Foreskin keratinocyte (primary cell): ENCODE measurements at places on chromosomes 12 and 14. TPM values are rescaled to one million over a fixed set of nuclear protein-coding genes. Genes with fewer than 3 reads are reported as not detected.

FOXN4 gene
- polyA plus RNA-seq, result not detected in 2 replicates

ZDHHC22 gene
- not detected in 2 replicates for polyA plus RNA-seq

TSPAN8 gene
- not detected in 2 replicates for polyA plus RNA-seq

STXBP6 gene
- polyA plus RNA-seq, result 0.24 and 0.36 TPM in 2 replicates

CLEC6A gene
- polyA plus RNA-seq, result not detected in 2 replicates

CBLN3 gene
- polyA plus RNA-seq, result 0.47 and 1.3 TPM in 2 replicates

KRT6A gene
- polyA plus RNA-seq, result 5,333 and 5,444 TPM in 2 replicates

RPS6KA5 gene
- 0.36 and 0.60 TPM in 2 replicates for polyA plus RNA-seq

KCNK13 gene
- polyA plus RNA-seq, result 0.02 TPM in 1 of 2 replicates, not detected in the other

WNT1 gene
- not detected in 2 replicates for polyA plus RNA-seq

TRPV4 gene
- polyA plus RNA-seq, result 0.71 and 1.2 TPM in 2 replicates

MYO1H gene
- not detected in 2 replicates for polyA plus RNA-seq

SCFD1 gene
- polyA plus RNA-seq, result 53.3 and 56.2 TPM in 2 replicates

SERPINA10 gene
- polyA plus RNA-seq, result not detected in 2 replicates

OR6C2 gene
- polyA plus RNA-seq, result not detected in 2 replicates

BIN2 gene
- polyA plus RNA-seq, result not detected in 2 replicates

PA2G4 gene
- polyA plus RNA-seq, result 213 and 297 TPM in 2 replicates

VDR gene
- polyA plus RNA-seq, result 14.9 and 15.8 TPM in 2 replicates

HCAR2 gene
- 2.1 and 2.3 TPM in 2 replicates for polyA plus RNA-seq

SLC7A7 gene
- polyA plus RNA-seq, result 0.41 and 0.59 TPM in 2 replicates

PSMC1 gene
- polyA plus RNA-seq, result 183 and 208 TPM in 2 replicates

OR4N5 gene
- polyA plus RNA-seq, result not detected in 2 replicates

PTPRB gene
- polyA plus RNA-seq, result 0.33 and 0.40 TPM in 2 replicates

IRAK3 gene
- 0.06 and 0.09 TPM in 2 replicates for polyA plus RNA-seq

ESPL1 gene
- polyA plus RNA-seq, result 6.8 and 8.9 TPM in 2 replicates

NABP2 gene
- polyA plus RNA-seq, result 58.2 and 62.8 TPM in 2 replicates

INHBC gene
- polyA plus RNA-seq, result not detected in 2 replicates

ETFBKMT gene
- polyA plus RNA-seq, result 0.94 and 0.96 TPM in 2 replicates

PLCZ1 gene
- polyA plus RNA-seq, result not detected in 2 replicates

SLC25A21 gene
- polyA plus RNA-seq, result 0.18 and 0.38 TPM in 2 replicates

KRT71 gene
- not detected in 2 replicates for polyA plus RNA-seq

POTEG gene
- polyA plus RNA-seq, result not detected in 2 replicates

CDH24 gene
- 7.6 and 10.3 TPM in 2 replicates for polyA plus RNA-seq

BICDL1 gene
- polyA plus RNA-seq, result 4.2 and 4.4 TPM in 2 replicates

AICDA gene
- polyA plus RNA-seq, result 0.02 TPM in 1 of 2 replicates, not detected in the other

ASCL1 gene
- polyA plus RNA-seq, result not detected in 2 replicates

CLMN gene
- polyA plus RNA-seq, result 1.9 and 3.2 TPM in 2 replicates

TOGARAM1 gene
- 1.7 and 2.4 TPM in 2 replicates for polyA plus RNA-seq

KIAA0586 gene
- 6.2 and 7.4 TPM in 2 replicates for polyA plus RNA-seq

ENDOU gene
- polyA plus RNA-seq, result 0.14 and 0.21 TPM in 2 replicates

RIMBP2 gene
- polyA plus RNA-seq, result not detected in 2 replicates

TPH2 gene
- polyA plus RNA-seq, result not detected in 2 replicates

OR6C70 gene
- not detected in 2 replicates for polyA plus RNA-seq

FOXG1 gene
- not detected in 2 replicates for polyA plus RNA-seq

LIN7A gene
- not detected in 2 replicates for polyA plus RNA-seq

CCNB1IP1 gene
- polyA plus RNA-seq, result 47.8 and 58.2 TPM in 2 replicates

SEL1L gene
- polyA plus RNA-seq, result 5.6 TPM in 2 replicates

PZP gene
- polyA plus RNA-seq, result not detected in 2 replicates

AQP2 gene
- polyA plus RNA-seq, result not detected in 2 replicates

GDF3 gene
- polyA plus RNA-seq, result not detected in 2 replicates

TMEM52B gene
- polyA plus RNA-seq, result not detected in 2 replicates

RD3L gene
- polyA plus RNA-seq, result not detected in 2 replicates

ARHGEF25 gene
- 1.4 and 1.9 TPM in 2 replicates for polyA plus RNA-seq

NANOG gene
- not detected in 2 replicates for polyA plus RNA-seq

CCDC177 gene
- not detected in 2 replicates for polyA plus RNA-seq

MLEC gene
- polyA plus RNA-seq, result 49.5 and 50.6 TPM in 2 replicates

RNASE3 gene
- not detected in 2 replicates for polyA plus RNA-seq

ALDH1L2 gene
- 1.6 and 4.4 TPM in 2 replicates for polyA plus RNA-seq
